ENCODE measurements at places on chromosomes 1 and 21.

- peak; percentile 78 for DNase-seq
These were observed 58.4 kb upstream of the CXADR start for GRCh38 chr21:17454315-17455027.

- no peak for DNase-seq
These were observed 16.9 kb upstream of the RAB3B start for GRCh38 chr1:52007215-52008002.

DNA sequence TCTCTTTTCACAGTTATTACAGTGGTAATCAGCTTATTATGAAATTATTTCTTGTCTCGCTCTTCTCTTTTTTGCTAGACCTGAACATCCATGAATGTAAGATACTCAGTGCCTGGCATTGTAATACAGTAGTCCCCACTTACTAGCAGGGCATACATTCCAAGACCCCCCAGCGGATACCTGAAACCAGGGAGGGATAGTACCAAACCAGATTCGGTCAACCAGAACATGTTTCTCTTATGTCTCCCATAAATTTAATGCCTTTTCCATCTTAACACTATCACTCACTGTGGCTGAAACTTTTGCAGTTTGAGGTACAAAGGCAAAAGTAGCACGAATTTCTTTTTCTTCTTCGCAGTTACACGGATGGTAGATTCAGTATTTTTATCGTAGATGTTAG is 24.6 kb upstream of the B3GALT2 start:
- DNase-seq = no peak

- peak; percentile 56 for DNase-seq
These were observed 506 bp downstream of the JUN start for GRCh38 chr1:58783090-58783992.

- no peak for DNase-seq
These were observed 3.0 kb upstream of the NFIA start for GRCh38 chr1:61079296-61079897.

DNA sequence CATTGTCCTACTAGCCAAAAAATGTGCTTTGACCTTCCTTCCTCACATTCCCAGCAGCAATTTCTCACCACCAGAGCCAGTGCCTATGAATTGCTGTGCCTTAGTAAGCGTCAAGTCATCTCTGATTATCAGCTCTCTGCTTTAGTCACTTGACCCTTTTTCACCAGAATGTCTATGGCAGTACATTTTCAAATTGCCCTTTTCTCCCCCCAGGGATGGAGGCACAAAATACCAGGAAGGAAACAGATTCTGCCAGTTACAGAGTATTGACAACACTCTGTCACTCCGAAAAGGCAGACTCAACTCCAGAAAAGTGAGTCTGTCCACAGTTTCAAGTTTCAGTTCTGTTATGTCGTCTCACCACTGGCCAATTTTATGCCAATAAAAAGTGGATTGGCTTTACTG is 167.4 kb downstream of the TNFSF18 start:
- DNase-seq = no peak

DNA sequence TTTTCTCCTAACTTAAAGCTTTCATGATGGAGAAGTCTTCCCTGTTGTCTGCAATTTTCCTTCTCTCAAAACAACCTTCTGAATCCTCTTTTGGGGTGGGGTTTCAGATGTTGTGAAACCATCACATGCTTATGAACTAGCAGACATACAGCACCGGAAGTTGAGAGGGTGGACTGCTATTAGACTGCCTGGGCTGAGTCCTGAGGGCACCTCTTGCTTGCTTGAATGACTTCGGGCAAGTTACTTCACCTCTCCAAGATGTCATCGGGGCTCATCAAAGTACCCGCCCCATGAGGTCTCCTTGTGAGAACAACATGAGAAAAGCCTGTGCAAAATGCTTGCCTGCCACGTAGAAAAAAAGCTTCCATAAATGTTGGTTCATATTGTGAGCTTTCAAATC is 89.6 kb downstream of the CCDC185 start:
- DNase-seq = no peak

- DNase-seq = no peak
These were observed 6.7 kb downstream of the HLX start for GRCh38 chr1:220885971-220886370.

DNA sequence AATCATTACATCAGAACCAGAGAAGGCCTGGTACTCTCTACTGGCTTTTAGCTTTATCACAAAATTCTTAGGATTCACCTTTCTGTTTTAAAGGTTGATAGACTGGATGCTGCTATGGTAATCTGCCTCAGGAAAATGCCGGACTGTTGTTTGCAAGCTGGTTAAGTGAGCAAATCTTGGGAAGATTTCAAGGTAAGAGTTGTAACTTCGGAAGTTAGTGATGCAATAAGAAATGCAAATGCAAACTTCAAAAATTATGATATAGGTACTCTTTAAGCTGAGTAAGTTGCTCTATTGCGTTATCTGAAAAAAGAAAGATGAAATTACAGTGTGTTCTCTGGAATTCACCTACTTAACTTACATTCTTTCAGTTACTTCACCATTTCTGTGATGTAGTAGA is 4.4 kb upstream of the SLC16A1 start:
- DNase-seq = no peak

GRCh38 chr1:247914941-247915662 is 5.0 kb upstream of the OR2T8 start:
- DNase-seq = no peak

DNA sequence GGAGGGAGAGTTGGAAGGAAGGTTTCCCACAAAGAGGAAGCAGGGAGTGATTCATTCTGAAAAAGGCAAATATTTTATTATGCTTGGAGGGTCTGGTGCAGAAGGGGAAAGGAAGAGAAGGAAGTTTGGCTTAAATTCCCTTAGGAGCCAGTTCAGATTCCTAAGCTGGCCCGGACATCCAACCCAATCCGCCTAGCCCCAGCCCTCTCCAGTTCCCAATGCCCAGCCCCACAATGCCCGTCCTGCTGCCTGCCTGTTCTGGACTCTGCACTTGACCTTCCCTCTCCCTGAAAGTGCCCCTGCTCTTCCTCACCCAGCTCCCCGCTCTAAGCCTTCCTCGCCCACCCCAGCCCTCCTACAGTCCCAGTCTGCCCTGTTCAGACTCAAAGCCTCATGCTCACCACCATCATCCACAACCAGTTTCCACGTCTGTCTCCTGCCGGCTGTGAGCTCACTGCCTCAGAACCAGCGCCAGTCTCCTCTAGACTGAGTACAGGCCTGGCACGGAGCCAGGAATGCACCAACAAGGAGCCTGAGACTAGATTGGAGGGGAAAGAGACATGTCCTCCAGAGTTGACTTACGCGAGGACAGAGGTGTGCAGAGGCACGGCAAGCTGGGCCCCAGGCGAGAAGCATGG is 18.9 kb downstream of the CAPN2 start:
- no peak for DNase-seq

DNA sequence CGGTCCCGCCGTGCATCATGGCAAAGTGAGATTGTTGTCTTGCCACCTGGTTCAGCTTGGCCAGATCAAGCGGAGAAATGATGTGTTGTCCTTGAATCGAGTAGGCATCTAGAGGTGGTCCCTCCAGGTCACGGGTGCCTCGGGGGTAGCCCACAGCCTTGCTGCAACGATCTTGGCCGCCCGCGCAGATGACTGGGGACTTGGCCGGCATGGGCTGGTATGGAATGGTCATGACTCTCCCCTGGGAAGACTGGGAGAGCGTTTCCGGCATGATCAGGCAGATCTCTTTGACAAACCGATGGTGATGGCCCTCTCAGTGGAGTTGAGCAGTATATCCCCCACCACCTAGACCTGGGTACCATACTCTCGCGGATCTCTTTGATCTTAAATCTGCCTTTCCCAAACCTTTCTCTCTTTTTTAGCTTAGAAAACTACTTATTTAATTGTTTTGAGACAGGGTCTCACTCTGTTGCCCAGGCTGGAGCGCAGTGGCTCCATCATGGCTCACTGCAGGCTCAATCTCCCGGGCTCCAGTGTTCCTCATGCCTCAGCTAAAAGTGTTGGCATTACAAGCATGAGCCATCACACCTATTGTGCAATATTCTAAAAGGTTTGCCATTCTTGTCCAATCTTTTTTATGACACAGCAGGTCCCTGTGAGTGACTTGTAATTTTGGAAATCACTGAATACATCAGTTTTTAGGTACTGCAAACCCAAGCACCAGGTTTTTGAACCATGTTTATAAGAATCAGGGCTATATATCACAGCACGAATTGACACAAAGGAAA is 9.4 kb upstream of the ELAPOR1 start:
- no peak for DNase-seq

DNA sequence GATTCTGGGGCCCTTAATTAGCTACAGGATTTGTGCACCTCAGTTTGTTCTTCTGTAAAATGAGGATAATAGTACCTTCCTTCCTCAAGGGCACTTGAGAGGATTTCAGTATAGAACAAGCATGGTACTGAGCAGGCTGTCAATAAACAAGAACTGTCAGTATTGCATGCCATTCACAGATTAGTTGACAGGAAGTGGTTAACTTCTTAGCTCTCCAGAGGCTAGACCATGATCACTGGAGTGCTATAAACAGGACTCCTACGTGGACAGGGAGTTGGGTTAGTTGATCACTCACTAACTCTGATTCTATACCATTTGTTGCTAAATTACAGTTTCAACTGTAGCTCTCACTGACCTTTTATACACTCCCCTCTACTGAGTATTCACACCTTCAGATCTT is 126.2 kb upstream of the DAB1 start:
- DNase-seq = no peak

DNA sequence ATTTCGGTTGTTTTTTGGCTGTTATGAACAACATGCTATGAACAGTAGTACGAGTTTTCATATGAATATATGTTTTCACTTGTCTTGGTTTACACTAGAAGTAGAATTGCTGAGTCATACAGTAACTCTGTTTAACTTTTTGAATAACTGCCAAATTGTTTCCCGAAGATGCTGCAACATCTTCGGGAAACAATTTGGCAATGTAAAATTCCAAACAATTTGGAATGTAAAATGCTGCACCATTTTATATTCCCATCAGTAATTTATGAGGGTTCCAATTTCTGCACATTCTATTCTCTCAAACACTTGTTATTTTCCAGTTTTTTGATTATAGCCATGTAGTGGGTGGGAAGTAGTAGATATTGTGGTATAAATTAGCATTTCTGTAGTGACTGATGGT is 11.6 kb downstream of the PCBP3 start:
- no peak for DNase-seq

DNA sequence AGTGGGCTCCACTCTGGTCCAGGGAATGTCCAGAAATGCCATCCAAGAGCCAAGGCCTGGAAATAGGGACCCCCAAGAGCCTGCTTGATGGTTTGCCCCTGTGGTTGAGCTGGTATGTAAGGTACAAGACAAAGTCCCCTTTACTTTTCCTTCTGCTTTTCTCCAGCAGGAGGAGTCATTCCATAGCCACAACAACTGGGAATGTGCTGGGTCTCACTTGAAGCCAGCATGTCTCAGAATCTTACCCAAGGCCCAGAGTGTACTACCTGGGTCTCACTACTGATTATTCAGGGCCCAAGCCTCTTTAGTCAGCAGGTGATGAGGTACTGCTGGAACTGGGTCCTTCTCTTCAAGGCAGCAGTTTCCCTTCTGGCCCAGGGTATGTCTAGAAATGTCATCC is 62.1 kb upstream of the CD55 start:
- peak; percentile 55 for DNase-seq

GRCh38 chr1:244548558-244549115 is 87.6 kb downstream of the CATSPERE start:
- DNase-seq = peak; percentile 15

- DNase-seq = peak; percentile 20
These were observed 8.5 kb upstream of the ERG start for GRCh38 chr21:38506661-38507281.

GRCh38 chr21:42564561-42564971 is 50.9 kb downstream of the SLC37A1 start:
- no peak for DNase-seq

DNA sequence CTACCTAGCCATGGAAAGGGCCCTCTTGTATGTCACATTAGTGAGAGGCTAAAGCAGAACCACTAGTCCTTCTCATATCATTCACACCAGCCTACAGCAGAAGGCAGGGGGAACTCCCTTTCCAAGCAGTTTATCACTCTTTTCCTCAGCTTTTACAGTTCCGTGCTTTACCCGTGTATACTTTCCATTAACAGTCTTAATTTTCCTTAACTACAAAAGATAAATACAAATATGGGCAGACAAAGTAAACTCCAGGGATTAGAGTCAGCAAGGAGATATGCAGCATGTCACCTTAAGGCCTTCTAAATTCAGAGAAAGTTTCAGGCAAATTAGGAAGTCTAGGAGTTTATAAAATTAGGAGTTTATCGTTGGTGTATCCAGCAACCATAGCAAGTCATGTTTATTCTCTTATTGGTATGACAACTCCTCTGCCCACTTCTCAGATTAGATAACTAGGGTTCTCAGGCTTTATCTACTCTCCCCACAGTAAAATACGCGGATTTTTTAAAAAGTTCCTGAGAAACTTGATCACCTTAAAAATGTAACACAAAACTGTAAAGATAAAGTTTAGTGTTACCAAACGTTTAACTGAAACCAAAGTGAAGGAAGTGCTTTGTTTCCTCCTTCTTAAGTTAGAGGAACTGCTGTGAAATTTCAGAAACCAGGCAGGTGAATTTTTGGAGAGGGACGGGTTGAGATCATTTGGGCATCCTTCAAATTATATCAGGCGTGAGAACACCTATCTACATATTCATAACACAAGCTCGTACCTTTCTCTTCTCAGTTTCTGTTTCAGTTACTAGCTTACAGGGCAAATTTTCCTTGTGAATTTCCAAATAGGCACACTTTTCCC is 42.7 kb upstream of the SLC19A2 start:
- no peak for DNase-seq

- DNase-seq = no peak
These were observed at the start of gene KIAA1614 for GRCh38 chr1:180912801-180913565. Gene KIAA1614, plus strand, starts transcription at chr1:180912897. Its CDS starts 347 bp downstream, at chr1:180913244.

- DNase-seq = no peak
These were observed 5.2 kb downstream of the NPPA start for GRCh38 chr1:11842154-11843041.

DNA sequence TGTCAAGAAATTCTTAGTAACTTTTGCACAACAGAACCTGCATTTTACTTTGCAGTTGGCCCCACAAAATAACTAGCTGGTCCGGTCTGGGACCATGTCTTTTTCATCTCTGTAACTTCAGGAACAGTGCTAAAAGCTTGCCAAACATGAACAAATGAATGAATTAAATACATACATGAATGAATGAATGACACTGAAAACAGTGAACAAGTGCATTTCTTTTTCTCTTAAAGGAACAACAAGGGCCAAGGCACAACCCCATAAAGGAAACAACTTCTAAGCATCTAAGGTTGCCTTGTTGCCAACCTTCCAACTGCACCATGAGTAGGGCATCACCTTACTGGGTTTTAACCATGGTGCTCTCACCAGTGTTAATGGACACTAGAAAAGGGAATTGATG is 534.4 kb upstream of the PKN2 start:
- DNase-seq = no peak

GRCh38 chr1:30033256-30034104 is 689.9 kb downstream of the MATN1 start:
- DNase-seq = no peak

DNA sequence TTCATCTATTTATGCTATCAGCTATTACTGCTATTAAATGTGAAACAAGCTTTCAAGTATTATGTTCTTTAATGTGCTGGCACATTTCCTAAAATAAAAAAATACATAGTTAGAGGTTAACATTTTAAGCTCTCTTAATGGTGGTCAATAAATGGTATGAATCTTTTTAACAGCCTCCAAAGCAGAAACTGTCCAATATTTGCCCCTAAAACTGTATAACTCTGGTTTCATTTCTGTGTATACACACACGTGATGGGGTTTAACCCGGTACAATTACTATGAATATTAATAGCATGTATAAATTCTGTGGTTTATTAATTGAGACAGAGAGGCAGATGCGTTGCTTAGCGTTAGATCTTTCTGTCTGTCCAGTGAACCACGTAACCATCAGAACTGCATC is 2.2 kb downstream of the ESRRG start:
- DNase-seq = no peak
